Stimulated activated CD8-positive, alpha-beta memory T cell treated with anti-CD3 and anti-CD28 coated beads, Interleukin-7, amount 100 ng/mL, for 1 hour (primary cell): ENCODE measurements at places on chromosomes 3 and 15.

DNA sequence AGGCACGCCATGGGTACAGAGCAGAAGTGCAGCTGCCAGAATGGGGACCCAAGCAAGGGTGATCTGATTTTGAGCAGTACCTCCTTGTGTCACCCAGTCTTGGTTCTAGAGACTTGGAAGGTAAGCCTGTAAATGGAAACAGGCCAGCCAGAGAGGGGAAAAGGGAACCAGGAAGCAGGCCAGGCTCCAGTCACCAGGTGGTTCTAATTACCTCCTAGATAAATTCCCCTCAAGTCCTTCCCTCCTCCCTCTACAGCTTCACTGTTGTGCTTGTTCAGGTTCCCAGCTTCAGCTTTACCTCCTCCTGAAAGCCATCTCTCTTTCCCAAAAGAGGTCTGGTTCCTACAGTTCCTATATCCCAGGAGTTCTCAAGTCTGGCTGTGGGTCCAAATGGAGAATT lies 58.8 kb upstream of the SLC7A14 start:
- no peak for DNase-seq

- DNase-seq: no peak
Observed at GRCh38 chr15:67163180-67163579, 91.3 kb downstream of the AAGAB start.

DNA sequence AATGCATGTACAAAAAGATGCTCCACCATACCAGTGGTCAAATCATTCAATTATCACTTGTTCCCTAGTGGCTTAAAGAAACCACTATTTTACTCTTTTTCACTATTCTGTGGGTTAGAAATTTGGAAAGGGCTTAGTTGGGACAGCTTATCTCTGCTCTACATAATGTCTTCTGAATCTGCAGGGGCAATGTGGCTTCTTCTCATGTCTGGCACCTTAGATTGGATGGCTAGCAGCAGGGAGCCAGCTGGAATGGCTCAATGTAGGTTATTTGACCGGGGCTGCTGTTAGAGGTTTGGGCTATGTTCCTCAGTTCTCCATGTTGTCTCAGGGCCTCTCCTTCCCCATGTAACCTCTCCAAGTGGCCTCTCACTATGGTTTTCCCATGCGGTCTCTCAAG lies 57.5 kb upstream of the EPHB1 start:
- DNase-seq: no peak

- DNase-seq: no peak
Observed at GRCh38 chr3:174023421-174023820, 625.9 kb downstream of the NLGN1 start.

- no peak for DNase-seq
Observed at GRCh38 chr15:82537351-82537908, 2.8 kb downstream of the RPS17 start.

- no peak for DNase-seq
Observed at GRCh38 chr15:73335471-73335870, 33.3 kb downstream of the HCN4 start.

- no peak for DNase-seq
Observed at GRCh38 chr3:177196008-177196455, 1.2 kb downstream of the TBL1XR1 start.

DNA sequence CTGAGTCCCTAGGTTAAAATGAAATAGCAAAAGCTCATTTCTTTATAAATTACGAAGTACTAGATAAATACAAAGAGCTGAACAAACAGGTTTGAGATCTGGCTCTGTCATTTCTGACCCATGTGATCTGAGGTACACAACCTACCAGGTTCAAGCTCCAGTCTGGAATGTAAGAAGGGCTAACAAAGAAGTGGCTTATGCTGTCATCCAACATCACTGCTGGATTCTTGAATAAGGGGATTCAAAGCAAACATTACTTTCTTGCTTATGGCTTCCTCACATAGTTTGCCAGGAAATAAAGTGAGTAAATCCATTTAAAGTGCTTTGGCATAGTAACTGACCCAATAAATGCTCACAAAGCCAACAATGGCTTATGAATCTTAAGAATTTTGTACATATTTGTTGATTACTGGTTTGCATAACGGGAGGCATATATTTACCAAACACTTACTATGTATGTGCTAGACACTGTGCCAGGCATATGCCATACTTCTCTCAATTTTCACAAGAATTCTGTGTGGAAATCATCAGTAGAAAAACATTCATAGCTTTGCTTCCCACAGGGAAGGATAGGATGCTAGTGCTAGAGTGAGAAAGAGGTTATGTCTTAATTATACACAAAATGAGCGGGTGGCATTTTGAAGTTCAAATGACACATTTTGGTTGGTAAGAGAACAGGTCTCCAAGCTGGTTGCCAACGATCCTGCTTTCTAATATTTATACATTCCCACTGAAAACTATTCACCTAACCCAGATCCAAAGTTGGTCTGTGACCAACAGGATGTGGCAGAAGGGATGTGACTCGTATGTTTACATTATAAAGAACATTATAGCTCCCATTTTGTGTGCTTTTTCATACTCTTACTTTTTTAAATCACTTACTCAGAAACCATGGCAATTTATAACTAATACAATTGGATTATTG lies 38.7 kb upstream of the CSPG5 start:
- DNase-seq: no peak

DNA sequence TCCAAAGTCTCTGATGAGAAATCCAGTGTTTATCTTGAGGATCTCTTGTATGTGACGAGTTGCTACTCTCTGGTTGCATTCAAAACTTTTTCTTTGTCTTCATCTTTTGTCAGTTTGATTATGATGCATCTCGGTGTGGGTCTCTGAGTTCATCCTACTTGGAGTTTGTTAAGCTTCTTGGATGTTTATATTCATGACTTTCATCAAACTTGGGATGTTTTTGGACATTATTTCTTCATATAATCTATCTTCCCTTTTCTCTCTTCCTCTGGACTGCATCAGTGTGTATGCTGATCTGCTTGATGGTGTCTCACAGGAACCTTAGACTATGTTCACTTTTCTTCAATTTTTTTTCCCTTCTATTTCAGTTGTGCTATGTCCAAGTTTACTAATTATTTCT lies 320.4 kb downstream of the TLE3 start:
- no peak for DNase-seq

GRCh38 chr3:122394173-122394572 lies 10.2 kb downstream of the FAM162A start:
- DNase-seq: no peak

DNA sequence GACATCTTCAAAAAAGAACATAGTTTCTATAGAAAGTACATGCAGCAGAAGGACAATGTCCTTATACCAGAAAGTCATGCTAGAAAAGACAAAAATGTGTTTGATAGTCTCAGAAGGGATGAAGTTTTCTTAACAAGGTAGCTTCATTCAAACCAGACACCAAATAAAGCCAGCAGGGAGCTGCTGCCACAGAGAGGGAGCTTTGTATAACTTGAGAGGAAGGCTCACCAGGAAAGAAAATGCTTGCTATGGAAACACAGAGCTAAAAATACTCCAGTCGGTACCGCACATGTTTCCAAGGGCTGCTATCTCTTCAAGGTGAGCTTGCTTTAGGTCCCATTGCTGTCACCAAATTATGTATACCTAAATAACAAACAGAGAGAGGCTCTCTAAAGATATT lies 1074.8 kb upstream of the ALCAM start:
- DNase-seq: no peak

- DNase-seq: no peak
Observed at GRCh38 chr3:50267280-50267913, 1.6 kb upstream of the SEMA3B start.

DNA sequence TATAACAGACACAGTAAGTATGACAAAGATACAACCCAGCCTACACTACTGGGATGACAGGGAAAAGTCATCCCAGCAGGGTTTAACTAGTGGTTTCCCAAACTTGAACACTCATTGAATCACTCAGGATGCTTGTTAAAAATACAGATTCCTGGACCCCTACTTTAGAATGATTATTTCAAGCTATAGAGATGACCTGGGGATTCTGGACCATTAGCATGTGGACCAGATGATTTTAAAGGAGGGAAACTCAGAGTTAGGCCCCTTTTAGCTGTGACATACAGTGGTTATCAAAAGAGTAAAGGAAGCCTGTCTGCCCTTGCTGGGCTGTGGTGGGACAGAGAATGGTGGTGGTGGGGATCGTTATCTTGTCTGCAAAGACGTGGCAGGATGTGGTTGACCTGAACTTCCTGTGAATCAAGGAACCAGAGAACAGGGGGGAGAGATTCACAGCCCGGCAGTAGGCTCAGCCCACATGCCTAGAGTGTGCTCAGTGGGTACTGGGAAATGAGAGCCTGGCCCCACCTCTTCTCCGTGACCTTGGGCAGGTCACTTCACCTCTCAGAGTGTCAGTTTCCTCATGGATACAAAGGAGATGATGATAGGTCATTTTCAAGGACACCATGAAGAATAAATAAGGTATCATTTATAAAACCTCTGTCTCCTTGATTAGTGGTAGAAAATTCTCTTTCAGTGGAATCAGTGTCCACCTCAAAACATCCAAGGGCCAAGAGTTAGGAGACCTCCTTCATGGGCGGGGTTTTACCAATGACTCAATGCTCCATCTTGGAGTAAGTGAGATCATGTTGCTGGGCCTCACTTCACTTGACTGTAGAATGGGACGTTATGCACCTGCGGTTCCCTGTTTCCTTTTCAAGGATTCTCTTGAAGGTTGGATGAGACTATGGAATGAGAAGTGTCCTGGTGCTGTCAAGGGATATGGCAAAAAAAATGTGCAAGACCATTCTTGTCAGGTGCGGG lies 306.5 kb downstream of the RPLP1 start:
- DNase-seq: peak; percentile 66

- DNase-seq: no peak
Observed at GRCh38 chr15:39542385-39543065, 38.4 kb upstream of the THBS1 start.
